ENCODE measurements at places on chromosomes 13 and 19.

DNA sequence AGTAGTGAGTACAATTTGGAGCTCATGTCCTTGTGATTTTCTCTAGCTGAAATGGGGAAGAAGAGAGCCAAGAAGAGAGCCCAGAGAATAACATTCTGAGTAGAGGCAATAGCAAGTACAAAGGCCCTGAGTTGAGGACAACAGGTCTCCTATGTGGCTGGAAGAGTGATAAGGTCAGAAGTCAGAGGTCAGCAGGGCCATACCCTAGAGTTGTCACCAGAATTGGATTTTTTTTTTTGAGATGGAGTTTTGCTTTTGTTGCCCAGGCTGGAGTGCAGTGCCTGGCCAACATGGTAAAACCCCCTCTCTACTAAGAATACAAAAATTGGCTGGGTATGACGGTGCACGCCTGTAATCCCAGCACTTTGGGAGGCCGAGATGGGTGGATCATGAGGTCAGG, 8.0 kb upstream of the TRIM28 start:
- DNase-seq = no peak

- DNase-seq = no peak
Observed at GRCh38 chr19:40366697-40367561, 18.4 kb downstream of the PLD3 start.

DNA sequence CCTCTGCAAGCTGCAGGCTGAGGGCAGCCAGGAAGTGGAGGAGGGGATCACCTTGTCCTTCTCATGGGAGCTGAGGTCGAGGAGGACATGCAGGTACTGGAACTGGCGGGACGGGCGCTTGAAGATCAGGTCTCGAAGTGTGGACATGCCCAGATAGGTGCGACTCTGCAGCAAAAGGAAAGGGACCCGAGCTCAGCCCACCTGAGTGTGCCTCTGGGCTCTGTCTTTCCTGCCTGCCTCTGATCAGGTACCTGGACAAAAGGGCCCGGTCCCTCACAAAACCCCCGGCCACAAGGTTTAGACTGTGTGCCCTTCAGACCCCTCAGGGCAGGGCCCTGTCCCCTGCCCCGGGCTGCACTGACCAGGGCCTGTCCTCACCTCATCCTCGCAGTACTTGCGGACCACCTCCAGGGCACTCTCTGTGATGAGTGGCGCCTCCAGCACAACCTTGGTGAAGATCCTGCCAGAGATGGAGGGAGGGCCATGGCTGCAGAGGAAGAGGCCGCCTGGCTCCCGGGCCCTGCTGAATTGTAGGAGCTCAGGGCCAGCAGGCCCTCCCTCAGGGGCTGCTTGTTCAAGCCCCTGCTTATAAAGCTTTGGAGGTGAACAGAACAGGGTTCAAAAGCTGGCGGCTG, 12.5 kb upstream of the RSPH6A start:
- DNase-seq = no peak

- DNase-seq = no peak
Observed at GRCh38 chr13:58594747-58595600, 963.4 kb downstream of the PCDH17 start.

GRCh38 chr13:25778808-25779305, 273.0 kb downstream of the SHISA2 start:
- no peak for DNase-seq

GRCh38 chr19:31543456-31543855, 194.2 kb upstream of the TSHZ3 start:
- DNase-seq = no peak

DNA sequence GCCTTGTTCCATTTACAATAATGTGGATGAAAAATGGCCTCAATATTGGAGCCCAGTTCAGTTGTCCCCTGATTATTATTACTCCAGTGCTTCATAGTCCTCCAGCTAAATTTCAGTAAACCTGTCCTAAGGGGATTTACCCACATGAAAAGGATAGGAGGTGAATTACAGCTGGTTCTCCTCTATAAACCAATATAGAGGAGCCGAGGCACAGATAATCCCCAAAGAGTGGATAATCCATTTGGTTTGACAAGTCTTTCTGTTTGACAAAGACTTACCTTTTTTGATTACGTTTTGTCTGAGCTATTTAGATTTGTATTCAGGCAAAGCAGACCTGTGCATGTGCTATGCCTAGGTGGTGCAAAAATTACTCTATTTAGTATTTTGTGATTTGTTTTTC, 2.7 kb downstream of the CNMD start:
- DNase-seq = no peak

GRCh38 chr13:82259284-82259683, 1623.0 kb downstream of the SLITRK1 start:
- no peak for DNase-seq

DNA sequence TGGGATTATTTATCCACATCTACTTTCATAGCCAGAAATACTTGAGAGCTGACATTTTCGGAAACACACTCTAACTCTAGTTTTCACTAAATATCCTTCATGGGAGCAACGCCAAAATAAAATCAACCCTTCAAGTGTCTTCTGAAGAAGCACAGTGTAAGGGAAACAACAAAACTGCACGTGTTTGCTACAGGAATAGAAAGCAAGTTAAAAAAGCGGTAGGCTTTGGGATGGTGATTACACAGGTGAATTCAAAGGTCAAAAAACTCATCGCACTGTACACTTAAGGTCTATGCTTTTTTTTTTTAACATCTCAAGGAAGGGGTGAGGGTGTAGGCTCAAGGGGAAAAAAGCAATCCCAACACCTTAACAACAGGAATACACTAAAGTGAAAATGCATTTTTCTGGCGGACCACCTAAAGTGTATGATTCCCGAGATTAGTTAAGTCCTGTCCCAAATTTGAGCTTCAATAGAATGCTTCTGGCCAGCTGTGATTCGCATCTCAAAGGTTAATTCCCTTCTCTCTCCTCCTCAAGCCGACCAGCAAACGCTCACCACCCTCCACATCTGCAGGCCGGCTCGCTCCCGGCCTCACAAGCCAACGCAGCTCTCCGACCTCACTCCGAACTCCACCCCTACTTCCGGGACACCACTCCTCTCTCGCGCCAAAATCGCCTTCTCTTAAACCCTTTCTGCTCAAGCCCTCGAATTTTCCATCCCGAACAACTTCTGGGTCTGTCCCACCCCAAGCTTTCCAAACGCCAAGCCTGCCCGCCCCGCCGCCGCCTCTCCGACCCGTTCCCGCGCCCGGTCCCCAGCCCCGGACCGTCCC, 1.1 kb downstream of the ARGLU1 start:
- peak; percentile 71 for DNase-seq

GRCh38 chr13:101512650-101513049, 60.2 kb downstream of the ITGBL1 start:
- peak; percentile 48 for DNase-seq

- DNase-seq = no peak
Observed at GRCh38 chr13:113912596-113912995, 48.7 kb upstream of the GAS6 start.

DNA sequence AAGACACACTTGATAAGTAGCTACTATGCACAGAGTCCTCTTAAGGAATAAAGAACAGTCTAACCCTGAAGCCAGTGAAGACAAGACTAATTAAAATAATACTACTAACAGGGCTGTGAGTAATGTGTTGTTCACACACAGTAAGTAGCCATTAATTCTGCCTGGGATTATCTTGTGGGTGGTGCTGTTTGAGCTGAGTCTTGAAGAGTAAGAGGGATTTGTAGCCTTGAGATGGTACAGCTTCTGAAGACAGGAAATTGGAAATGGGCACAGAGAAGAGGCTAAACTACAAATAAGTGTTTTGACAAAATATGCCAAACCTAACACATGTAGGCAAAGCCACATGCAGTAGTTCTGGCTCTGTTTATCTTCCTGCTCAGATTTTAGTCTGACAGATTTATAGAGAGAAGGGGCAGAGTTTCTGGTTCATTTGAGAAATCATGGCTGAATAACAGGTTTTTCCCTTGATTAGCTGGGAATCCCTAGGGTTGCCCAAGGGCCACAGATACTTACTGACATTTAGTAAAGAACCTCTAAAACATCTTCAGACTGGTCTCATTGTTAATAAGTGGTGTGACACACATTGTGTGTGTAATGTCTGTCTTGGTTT, 38.0 kb downstream of the ITGBL1 start:
- peak; percentile 41 for DNase-seq

DNA sequence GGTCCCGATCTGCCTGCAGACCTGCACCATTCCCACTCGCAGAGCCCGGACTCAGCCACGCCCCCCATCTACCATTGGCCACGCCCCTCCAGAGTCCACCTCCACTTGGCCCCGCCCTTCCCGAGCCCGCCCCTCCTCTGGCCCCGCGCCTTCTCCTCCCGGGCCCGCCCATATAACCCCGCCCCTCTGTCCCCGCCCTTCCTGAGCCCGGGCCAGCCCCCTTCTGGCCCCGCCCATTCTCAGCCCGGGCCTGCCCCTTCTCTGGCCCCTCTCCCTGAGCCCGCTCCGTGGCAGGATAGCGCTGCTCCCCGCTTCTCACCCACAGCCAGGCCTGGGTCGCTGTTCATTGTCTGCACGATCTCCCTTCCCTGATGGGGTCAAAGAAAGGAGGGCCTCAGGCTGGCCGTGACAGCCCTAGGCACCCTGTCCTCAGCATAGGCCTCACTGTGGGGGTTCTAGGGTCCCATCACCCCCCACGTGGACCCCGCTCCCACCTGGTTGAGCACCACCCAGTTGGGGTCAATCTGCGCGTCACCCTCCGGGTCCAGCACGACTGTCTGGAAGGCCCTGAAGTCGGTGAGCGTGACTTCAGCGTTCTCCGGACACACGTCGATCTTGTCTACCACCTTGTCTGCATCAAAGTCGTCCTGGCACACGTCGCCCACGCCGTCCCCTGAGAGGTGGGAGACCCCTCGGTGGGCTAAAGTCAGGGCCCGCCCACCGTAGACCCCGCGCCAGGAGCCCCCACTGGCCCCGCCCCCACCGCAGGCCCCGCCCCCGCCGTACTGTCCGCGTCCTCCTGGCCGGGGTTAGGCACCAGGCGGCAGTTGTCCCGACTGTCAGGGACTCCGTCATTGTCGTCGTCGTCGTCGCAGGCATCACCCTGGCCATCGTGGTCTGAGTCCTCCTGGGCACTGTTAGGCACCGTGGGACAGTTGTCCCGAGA, 5.7 kb downstream of the COMP start:
- DNase-seq = peak; percentile 60

DNA sequence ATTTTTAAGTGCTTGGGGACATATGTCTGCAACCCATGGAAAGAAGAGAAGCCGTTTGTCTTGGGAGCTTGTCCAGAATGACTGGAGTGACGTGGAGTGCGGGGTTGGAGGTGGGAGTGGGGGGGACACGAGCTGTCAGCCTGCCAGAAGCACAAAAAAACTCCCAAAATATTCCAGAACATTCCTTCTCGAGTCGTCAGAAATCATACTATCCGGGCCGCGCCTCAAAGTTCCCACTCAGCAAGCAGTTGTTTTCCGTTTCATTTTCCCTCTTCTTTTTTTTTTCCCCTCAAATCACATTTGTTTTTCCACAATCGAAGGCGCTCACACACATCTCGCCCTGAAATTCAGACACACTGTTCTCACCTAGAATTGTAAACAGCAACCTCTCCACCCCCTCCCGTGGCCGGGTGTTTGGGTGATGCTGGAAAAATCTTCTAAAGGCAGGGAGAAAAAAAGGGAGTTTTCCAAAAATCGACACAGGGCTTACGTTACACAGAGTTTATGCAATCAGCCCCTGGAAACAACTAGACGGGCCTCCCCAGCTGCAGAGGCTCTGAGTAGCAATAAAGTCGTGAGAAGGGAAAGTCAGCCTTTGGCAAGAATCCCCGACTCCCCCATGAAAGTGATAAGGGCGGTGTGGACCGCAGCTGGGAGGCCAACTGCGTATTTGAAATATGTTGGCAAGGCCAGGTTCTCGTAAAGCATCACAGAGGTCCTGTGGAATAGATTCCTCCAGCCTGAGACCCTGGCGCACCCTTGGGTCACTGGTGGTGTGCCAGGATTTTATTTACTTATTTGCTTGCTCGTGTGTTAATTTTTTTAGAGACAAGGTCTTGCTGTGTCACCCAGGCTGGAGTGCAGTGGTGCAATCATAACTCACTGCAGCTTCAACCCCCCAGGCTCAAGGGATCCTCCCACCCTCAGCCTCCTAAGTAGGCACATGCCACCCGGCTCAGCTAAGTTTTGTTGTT, 31.2 kb upstream of the KLF2 start:
- DNase-seq = peak; percentile 89

GRCh38 chr13:19794631-19795030, 11.9 kb upstream of the PSPC1 start:
- no peak for DNase-seq

DNA sequence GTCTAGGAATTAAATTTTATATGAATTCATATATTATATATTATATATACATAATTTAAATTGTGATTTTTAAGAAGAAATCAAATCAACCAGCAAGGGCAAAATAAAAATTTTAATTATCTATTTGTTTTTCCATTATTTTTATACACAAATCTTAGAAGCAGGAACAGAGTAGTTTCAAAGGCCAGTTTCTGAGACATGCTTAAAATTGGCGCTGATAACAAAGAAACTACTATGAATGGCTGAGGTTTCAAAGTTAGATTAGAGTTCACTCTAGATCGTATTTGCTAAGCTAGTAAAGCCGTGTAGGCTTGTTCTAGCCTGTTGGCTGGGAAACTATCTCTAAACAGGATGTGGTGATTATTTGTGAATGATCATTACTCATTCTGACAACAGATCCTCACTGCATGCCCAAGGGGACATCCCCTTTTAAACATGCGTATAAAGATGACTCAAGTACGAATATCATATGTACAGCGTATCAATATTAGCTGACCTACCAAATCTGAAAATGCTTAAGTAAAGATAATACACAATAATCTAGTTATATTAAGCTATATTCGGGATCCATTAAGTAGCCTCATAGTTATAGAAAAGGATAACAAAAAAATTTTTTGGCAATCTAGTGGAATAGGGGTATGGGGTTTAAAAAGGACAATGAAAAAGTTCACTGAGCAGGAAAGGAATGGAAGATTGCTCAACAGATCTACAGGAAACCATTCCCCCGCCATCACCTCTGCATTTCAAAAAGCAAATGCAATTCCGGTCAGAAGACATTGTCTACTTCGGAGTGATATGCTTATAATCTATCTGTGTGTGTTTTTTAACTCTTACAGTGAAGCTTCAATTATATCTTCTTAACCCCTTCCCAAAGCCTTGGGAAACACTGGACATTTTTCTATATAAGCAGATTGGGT, 150.1 kb downstream of the SHISA2 start:
- DNase-seq = peak; percentile 64

DNA sequence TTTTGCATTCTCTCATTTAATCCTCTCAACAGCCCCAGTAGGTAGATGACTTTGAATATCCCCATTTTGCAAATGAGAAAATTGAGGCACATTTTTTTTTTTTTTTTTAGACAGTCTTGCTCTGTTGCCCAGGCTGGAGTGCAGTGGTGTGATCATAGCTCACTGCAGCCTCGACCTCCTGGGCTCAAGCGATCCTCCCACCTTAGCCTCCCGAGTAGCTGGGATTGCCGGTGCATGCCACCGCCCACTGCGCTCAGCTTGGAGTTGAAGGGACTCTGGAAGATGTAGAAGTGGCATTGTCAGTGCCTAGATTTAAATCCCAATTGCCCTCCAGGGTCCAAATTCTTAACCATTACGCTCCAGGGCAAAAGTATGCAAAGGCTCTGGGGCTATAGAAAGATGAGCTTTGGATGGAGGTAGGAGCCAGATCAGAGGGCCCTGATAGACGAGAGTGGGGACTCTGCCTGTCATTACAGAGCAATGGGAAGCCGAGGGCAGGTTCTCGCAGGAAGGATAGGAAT, 813 bp upstream of the MCOLN1 start:
- no peak for DNase-seq

Data from EL (cell line).